ENCODE measurements at places on chromosomes 3 and 15. TPM values are rescaled to one million over a fixed set of nuclear protein-coding genes. Genes with fewer than 3 reads are reported as not detected.

- DNase-seq, result no peak
These were observed 1270.0 kb downstream of the ROBO1 start for GRCh38 chr3:78497767-78498166.

GRCh38 chr3:177357352-177358090 is 160.2 kb upstream of the TBL1XR1 start:
- no peak for DNase-seq

DNA sequence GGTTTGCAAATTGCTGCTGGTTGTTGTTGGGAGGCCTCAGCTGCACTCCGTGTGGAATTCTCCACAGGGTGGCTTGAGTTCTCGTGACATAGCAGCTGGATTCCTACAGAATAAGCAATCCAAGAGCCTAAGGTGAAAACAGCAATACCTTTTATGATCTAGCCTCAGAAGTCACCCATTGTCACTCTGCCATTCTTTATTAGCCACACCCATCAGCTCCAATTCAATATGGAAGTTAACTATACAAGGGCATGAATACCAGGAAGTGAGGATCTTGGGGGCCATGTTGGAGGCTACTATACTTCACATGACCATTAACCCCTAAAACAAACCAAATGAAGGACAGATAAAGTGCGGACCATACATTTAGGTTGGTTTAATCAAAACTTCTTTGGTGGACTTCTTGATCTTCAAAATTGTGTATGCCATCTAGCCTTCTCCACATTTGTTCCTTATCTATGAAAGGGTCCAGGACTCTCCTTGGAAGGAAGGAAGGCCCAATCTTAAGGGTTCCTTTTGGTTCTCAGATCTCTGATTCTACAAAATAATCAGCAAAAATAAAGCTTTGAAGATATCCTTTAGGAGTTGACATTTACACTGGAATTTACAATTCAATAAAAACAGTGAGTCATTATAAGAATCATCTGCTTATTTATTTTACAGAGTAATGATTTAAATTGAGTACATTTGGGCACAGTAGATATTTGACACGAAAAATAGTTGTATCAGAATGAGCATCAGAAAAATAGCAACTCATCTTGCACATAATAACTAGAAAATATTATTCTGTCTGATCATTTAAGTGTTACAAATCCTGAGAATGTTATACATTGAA is 21.5 kb downstream of the CIAO2A start:
- no peak for DNase-seq

The TRPC1 gene
- total RNA-seq, result 18.3 TPM

The GOLGA6A gene
- total RNA-seq, result 4.7 TPM

The PLA2G4E gene
- not detected for total RNA-seq

The MRAS gene
- total RNA-seq, result 32.0 TPM
